BE2C (cell line): ENCODE measurements at places on chromosomes 13 and 19.

GRCh38 chr13:31192306-31192705, 7.5 kb upstream of the B3GLCT start:
- DNase-seq, result no peak

GRCh38 chr19:11580116-11580515, 2.7 kb upstream of the ACP5 start:
- no peak for DNase-seq

GRCh38 chr19:44876930-44877535, 14.0 kb upstream of the TOMM40 start:
- DNase-seq, result no peak

GRCh38 chr19:21328406-21328805, 804 bp downstream of the ZNF708 start:
- no peak for DNase-seq

DNA sequence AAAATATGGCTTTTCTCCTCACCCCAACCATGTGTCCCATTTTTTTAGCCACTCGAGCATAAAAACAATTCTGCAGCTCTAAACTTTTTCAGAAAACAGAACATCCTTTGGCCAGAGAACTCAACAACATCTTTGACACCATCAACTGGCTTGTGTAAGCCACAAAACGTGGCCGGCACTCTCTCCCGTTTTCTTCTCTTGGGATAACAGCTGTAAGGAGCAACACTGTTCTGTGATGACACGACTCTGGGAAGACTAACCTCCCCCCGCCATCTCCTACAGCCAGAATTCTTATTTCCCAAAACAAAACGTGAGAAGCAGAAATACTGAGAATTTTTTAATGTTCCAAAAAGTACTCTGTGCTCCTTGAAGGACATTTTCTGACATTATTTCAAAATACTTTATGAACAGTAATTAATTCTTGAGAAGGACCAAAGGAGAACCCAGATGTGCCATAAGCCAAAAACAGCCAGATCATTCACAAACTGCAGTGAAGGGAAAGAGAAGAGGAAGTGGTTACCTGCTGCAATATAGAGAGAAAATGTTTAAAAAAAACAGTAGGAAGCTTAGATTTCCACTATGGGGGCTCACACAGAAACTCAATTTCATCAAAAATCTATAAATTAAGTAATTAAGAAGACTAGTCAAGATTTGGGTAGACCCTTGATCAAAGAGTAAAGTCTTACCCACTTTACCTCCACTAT, 25.8 kb downstream of the COL4A1 start:
- DNase-seq, result no peak

- DNase-seq, result no peak
These were observed 32.1 kb downstream of the RASL11A start for GRCh38 chr13:27302643-27303262.
